RPMI8226 (cell line): ENCODE measurements at places on chromosomes 13 and 19.
A peak's percentile ranks its signal among the peaks of the same experiment; 100 is the strongest.

- DNase-seq, result no peak
Observed at GRCh38 chr13:33633701-33634545, 184.0 kb upstream of the RFC3 start.

GRCh38 chr19:7426986-7427385 lies 61.8 kb downstream of the PEX11G start:
- no peak for DNase-seq

GRCh38 chr19:11450570-11451326 lies 15.3 kb downstream of the PRKCSH start:
- DNase-seq, result no peak

- no peak for DNase-seq
Observed at GRCh38 chr13:32845952-32846950, 170.0 kb upstream of the KL start.

- no peak for DNase-seq
Observed at GRCh38 chr19:16944626-16945363, 56.0 kb downstream of the F2RL3 start.

- no peak for DNase-seq
Observed at GRCh38 chr13:110600261-110600819, 15.0 kb upstream of the NAXD start.

DNA sequence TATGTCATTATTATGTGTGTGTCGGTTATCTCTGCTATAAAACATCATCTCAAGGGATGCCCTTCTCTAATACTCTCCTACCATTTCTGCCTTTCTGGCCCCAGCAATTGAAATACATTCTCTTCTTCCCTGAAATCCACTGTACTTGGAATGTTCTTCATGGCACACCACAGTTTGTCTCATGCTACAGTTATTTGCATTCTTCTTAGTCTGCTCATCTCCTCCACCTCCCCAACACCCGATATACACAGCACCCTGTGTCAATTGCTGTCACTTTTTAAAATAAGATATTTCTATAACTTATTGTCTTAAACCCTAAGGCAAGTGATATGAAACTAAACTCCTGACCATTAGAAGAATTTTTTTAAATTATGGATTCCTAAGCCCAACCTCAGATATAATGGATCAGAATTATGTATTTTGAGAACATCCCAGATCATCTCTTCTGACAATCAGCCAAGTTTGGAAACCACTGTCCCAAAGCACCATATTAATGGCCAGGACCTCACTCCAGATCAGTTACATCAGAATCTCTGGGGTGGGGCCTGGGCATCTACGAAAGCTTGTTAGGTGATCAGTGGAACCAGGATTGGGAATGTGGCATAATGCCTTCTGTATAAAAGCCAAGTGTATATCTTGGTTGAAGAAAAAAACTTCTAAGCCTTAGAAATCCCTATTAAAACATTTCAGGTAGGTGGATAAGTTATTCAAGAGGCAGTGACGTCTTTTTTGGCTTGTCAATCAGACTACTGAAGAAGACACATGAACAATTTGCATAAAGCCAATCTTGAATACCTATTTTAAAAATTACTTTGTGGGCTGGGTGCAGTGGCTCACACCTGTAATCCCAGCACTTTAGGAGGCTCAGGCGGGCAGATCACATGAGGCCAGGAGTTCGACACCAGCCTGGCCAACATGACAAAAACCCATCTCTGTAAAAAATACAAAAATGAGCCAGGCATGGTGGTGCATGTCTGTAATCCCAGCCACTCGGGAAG lies 30.0 kb upstream of the KBTBD7 start:
- DNase-seq, result no peak

GRCh38 chr13:91155512-91156114 lies 191.9 kb upstream of the MIR17HG start:
- no peak for DNase-seq

- no peak for DNase-seq
Observed at GRCh38 chr13:43915451-43915850, 35.7 kb downstream of the LACC1 start.

- DNase-seq, result no peak
Observed at GRCh38 chr13:84640691-84641090, 758.4 kb upstream of the SLITRK1 start.

DNA sequence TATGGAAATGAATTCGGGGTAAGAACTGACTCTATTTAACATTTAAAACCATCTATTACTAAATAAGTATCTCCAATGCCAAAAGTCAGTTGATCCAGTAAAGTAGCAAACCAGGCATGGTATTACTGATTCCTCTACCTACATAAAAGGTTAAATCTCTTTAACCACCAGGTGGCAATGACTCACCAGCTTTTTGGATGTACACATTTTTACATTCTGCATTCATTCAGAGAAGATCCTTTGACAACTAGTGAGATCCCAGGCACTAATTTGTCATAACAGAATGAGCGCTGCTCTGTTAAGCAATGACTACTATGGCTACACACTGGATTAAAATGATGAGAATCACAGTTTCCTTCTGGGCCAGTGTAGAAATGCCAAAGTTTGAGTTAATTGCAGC lies 329.8 kb upstream of the GPC6 start:
- DNase-seq, result peak; percentile 5

DNA sequence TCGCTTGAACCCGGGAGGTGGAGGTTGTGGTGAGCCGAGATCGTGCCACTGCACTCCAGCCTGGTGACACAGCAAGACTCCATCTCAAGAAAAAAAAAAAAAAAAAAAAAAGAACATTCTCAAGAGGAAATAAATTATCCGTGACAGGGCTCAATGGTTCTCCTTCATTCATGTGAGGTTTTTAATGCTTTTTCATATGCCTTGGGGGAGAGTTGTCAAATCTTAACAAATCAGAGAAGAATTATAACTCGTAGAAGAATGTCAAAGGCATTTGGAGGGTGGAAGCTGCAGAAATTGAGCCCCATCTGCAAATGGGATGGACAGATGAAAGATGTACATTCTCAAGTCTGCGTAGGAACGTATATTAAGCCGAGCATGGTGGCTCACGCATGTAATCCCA lies 34.9 kb upstream of the HOMER3 start:
- no peak for DNase-seq

DNA sequence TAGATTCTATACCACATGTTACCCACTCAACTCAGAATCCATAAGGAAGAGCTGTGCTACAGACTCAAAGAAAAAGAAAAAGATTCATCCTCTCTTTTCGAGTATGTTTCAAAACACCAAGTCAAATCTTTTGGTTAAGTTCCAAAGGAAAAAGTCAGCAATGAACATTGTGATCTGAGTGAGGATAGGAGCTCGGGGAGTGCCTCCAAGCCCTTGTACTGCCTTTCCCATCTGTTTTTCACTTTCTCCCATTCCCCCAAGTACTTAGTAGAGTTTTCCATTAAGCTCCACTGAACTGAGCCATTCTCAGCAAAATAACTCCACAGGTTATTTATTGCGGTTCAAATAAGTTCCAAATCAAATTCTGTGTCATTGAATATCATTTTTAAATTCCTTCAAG lies 47.7 kb upstream of the MAB21L1 start:
- no peak for DNase-seq

- DNase-seq, result no peak
Observed at GRCh38 chr13:85694992-85695391, 104.2 kb downstream of the SLITRK6 start.

DNA sequence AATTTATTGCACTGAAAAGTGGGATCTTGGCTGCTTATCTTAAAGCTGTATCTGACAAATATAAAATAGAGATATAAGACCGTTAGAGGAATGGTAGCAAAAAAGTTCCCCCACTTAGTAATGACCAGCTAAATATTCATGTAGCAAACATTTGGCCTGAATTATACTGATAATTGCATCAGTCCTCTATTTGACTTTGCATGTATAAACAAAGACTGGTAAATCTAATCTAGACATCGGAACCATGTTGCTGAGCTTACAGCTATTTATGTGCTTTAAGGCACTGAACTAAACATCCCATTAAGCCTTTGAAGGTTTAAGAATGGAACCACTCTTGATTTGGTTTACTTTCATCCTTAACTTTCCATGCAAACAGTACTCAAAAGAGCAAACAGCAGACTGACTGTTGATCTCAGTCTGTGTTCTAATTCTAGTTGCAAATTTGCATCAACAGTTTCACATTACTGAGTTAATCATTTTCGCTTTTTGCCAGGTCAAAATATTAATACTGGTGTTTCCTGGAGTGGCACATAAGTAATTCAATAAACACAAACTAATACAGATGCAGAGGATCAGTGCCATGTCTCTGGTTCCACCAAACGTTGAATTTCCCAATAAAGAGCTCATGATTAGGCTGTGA lies 203.5 kb upstream of the HTR2A start:
- DNase-seq, result no peak

- no peak for DNase-seq
Observed at GRCh38 chr19:31908080-31908479, 437.3 kb upstream of the ZNF507 start.

DNA sequence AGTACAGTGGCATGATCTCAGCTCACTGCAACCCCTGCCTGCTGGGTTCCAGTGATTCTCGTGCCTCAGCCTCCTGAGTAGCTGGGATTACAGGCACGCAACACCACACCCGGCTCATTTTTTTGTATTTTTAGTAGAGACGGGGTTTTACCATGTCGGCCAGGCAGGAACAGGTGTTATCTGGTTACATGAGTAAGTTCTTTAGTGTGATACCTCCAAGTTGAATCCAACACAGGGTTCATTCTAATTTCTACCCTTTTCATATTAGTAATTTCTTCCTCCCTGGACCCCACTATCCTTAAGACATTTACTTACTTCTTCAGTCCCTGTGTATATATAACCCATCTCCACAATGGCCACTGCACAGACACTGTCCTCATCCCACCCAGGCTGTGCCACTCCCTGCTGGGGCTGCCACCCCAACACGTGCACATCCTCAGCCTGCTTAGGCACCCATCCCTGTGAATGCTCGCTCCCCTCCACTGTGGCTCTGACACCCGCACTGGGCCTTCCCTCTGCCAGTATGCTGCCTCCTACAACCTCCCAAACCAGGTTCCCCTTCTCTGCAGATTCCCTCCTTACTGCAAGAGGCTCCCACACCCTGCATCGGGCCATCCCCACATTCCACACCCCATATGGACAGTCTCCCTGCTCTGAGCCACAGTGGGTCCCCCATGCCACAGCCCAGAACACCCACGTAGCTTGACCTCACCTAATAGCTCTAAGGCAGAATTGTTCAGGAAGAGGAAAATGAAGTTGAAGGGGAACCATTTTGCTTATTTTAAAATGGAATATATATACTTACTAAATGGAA lies 147.1 kb downstream of the TBC1D4 start:
- no peak for DNase-seq

GRCh38 chr19:12527034-12527836 lies 24.0 kb downstream of the ZNF564 start:
- DNase-seq, result no peak

- peak; percentile 69 for DNase-seq
Observed at GRCh38 chr13:24511019-24511815, 1.4 kb downstream of the PARP4 start.

GRCh38 chr19:16247353-16248182 lies 49.9 kb downstream of the AP1M1 start:
- peak; percentile 86 for DNase-seq

DNA sequence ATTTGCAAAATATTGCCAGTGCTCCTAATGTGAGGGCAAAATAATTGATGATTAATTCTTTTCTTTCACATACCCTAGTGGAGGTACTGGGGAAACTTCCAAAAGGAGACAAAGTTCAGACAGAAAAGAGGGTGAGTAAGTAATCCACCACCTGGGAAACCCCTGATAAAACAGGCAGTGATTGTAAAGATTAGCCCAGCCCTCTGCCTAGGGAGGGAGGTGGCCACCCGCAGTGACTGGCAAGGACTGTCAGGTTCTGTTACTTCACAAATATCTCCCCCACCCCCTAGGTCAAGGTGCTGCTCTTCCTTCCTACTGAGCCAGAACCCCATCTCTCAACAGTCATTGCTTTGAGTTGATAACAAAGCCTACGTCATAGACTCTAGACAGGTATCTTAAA lies 239.7 kb downstream of the DNAJC15 start:
- DNase-seq, result no peak

DNA sequence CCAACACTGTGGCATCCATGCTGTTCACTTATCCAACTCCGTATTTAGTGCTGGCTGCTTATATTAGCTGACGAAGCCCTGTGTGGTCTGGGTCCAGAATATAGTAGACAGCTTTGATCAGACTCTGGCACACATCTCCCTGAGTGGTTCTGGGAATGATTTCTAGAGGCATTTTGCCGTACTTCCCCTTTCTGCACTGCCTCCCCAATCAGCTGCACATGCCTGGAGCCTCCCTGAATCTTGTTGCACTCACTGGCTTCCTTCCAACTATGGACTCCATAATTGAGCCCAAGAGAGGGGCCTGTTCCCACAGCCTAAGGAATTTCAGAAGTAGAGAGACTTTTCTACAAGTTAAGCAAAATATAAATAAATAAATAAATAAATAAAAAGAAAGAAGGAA lies 30.4 kb upstream of the PCDH8 start:
- DNase-seq, result no peak

GRCh38 chr19:47781590-47782262 lies 3.2 kb downstream of the SELENOW start:
- no peak for DNase-seq

DNA sequence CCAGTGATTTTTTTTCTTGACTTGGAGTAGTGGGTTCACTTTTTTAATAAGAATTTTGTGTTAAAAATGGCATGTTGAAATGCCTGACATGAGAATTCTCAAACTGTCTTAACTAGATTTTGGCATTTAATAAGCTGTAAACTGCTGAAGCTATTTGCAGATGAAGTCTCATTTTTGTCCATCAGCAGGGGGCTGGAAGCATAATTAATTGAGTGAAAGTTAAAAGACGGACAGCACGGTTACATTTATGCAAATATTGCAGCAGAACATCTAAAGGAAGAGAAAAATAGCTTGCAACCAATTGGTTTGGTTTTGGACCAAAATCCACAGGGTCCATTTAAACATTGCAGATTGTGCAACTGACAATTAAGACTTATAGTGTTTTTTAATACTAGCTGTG lies 837.3 kb upstream of the KLHL1 start:
- DNase-seq, result no peak

- DNase-seq, result peak; percentile 19
Observed at GRCh38 chr13:39957868-39958677, 302.6 kb downstream of the COG6 start.

- no peak for DNase-seq
Observed at GRCh38 chr13:64327505-64328194, 2902.5 kb downstream of the PCDH9 start.

DNA sequence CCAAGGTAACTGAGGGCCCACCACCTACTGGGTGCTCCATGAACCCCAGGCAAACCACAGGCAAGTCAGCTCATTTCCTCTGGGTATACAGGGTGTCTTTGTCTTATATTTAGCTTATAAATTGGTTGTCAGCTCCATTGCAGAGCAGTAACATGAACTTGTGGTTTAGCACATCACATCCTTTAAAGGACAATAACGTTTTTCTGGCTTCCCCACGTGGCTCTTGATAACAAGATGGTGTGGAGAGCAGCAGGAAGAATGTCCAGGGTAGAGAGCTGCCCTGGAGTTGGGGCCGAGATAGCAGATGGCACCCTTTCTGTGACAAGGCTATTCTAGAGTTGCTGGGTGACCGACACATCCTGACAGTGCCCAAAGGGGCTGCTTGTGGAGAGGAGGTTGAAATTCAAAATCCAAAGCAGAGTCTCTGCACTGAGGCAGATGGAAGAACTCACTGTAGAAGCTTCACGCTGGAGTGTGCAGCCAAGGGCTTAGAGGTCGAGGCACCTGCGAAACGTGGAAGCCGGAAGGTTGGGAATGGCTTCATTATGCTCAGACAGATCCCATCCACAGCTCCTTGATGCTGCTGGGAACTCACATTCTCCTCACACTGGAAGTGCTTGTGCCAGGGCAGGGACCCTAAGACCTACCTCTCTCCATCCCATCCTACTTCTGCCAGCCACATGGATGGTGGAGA lies 133.0 kb upstream of the FRY start:
- no peak for DNase-seq
